Activated CD4-positive, alpha-beta T cell treated with anti-CD3 and anti-CD28 coated beads, Interleukin-2, amount 50 U/mL, for 4 hours (primary cell): ENCODE measurements at places on chromosomes 5 and 9.

DNA sequence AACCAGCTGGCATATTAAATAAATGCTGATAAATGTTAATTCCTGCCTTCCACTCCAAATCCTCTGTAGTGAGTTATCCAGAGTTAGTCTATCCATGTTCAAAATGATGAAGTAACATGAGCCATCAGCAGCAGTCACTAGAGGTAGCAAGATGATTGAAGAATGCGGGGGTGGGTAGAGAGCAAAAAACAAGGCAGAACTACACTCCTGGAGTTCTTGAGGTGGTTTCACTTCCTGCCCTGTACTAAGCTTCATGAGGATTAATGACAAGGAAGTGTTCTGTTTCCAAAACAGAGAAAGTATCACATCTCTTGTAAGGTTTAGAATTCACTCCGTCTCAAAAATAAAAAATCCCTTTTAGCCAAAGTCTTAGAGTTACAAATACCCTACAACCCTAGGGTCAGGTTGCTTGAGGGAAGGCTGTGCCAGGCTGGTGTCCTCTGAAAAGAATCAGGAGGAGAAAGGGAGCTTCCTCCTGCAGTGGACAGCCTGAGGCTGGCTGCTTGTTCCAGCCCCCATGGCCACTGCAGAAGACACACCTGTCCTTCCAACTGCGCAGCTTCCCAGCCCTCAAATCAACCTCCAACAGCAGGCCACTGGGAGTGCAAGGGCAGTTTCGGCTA is 180.2 kb downstream of the DENND1A start:
- DNase-seq: no peak

GRCh38 chr9:68426755-68427154 is 70.3 kb downstream of the PGM5 start:
- no peak for DNase-seq

DNA sequence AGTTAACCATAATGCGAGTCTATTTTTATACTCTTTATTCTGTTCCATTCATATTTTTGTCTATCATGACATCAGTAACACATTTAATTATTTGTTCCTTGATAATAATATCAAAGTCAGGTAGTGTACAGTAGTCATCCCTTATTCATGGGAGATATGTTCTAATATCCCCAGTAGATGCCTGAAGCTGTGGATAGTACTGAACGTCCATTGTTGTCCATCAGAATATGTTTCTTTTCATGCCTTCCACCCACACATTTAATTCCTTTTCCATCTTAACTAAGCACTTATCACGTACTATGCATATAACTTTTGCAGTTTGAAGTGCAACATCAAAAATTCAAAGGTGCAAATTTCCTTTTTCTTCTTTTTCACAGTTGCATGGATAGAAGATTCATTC is 53.6 kb downstream of the FER start:
- no peak for DNase-seq

DNA sequence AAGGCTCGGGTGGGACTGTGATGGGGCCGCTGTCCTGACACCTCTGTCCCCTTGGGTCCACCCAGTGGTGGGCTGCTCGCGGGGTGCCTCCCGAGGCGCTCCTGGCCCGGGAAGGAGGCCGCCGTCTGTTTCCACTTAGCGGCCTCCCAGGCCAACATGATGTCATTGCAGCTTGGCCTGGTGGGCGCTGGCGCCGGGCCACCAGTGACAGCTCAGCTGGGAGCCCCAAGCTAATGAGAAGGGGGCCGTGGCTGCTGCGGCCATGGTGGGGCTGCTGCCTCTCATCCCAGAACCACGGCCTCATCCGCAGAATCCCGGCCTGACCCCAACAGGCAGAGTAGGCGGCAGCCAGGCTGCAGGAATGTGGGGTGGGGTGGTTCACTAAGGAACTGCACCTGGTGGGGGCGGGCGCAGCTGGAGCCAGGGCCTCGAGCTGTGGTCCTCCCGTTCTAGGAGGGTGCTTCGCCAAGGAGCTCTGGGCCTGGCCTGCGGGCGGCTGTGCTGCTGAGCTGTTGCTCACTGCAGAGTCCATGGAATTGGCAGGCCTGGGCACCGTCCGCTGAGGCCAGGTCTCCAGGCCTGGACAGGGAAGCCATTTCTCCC is 123.5 kb upstream of the COL5A1 start:
- DNase-seq: no peak

DNA sequence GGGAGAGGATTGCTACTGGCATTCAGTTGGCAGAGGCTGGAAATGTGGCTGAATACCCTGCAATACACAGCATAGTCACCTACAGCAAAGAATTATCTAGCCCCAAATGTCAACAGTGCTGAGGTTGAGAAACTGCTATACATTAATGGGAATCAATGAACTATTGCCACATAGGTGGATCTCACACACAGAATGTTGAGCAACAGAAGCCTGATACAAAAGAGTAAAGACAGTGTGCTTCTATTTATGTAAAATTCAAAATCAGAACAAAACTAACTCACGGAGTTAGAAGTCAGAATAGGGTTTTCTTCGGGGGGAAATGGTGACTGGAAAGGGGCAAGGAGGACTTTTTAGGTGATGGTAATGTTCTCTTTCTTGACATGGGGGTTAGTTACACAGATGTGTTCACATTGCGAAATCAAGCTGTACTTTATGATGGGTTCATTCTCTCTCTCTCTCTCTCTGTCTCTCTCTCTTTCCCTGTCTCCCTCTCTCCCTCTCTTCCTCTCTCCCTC is 45.7 kb upstream of the PANK3 start:
- DNase-seq: no peak

DNA sequence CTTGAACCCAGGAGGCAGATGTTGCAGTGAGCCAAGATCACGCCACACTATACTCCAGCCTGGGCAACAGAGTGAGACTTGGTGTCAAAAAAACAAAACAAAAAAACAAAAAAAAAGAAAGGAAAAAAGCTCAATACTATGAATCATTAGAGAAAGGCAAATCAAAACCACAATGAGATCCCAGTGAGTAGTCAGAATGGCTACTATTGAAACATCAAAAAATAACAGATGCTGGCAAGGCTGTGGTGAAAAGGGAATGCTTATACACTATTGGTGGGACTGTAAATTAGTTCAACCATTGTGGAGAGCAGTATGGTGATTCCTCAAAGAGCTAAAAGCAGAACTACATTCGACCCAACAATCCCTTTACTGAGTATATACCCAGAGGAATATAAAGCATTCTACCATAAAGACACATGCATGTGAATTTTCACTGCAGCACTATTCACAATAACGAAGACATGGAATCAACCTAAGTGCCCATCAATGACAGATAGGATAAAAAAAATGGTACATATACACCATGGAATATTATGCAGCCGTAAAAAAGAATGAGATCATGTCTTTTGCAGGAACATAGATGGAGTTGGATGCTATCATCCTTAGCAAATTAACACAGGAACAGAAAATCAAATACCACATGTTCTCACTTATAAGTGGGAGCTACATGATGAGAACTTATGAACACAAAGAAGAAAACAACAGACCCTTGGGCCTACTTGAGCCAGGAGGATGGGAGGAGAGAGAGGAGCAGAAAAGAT is 81.9 kb upstream of the ARRDC3 start:
- no peak for DNase-seq

GRCh38 chr5:141878186-141878710 is at the start of gene PCDH1:
TSS of gene PCDH1 (minus strand) at chr5:141878410. CDS start at chr5:141878262, 148 bp downstream.
- no peak for DNase-seq

- no peak for DNase-seq
Observed at GRCh38 chr5:32506799-32507198, 62.3 kb upstream of the ZFR start.

DNA sequence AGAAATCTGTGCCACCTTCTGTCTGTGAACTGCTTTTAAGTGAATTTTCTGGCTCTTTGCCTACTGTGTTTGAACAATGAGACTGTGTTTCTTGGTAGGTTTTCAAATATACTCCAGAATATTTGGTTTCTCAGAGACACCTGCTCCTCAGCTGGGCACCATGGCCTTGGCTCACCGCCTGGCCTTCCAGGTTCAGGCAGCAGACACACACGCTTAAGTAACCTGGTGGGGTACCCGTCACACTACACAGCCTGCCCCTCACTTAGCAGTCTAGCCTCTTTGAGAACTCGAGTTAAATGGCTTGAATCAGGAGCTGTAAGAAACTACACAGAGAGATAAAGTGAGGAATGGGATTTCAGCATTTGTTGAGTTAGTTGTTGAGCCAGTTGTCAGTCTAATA is 530.5 kb downstream of the MTRR start:
- DNase-seq: no peak
